ENCODE measurements at places on chromosomes 12 and 14.

DNA sequence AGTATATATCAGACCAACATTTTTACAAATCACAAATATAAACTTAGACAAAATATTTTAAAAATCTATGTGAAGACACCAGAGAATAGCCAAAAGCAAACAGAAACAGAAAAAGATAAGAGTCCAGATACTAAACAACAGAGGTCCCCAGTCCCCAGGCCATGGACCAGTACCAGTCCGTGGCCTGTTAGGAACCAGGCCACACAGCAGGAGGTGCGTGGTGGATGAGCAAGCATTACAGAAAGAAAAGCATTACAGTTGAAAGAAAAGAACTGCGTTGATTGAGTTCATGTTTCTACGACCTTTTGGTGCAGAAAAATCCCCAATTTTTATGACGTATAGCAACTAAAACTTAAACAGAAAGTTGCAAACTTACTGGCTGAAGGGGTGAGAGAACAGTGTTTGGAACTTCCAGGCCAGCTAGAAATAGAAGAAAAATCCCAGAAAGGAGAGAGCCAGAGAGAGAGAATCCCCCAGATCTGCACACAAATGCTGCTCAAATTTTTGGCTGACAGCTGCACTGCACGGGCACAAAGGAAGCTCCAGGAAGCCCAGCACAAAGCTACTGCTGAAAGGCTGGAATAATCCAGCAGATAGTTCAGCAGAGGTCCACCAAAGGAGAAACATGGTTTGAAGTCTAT lies 159.6 kb upstream of the C14orf180 start:
- DNase-seq = no peak

- no peak for DNase-seq
Measured at GRCh38 chr14:75274899-75275569, 3.6 kb upstream of the FOS start.

DNA sequence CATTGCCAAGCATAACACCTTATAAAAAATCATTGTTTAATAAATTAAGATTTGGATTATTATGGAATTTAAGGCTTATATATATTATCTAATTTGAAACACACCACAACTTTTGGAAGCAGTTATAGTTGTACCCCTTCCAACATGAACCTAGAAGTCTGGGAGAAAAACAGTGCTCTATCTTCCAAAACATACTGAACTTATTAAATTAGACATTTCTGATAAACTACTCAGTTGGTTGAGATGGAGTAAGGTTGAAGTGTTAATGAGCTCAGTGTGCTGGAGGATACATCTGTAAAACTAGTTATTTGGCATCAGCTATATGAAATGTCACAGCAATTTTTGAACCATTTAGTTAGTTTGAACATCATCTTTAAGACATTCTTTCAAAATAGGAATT lies 227.4 kb downstream of the ALX1 start:
- no peak for DNase-seq

DNA sequence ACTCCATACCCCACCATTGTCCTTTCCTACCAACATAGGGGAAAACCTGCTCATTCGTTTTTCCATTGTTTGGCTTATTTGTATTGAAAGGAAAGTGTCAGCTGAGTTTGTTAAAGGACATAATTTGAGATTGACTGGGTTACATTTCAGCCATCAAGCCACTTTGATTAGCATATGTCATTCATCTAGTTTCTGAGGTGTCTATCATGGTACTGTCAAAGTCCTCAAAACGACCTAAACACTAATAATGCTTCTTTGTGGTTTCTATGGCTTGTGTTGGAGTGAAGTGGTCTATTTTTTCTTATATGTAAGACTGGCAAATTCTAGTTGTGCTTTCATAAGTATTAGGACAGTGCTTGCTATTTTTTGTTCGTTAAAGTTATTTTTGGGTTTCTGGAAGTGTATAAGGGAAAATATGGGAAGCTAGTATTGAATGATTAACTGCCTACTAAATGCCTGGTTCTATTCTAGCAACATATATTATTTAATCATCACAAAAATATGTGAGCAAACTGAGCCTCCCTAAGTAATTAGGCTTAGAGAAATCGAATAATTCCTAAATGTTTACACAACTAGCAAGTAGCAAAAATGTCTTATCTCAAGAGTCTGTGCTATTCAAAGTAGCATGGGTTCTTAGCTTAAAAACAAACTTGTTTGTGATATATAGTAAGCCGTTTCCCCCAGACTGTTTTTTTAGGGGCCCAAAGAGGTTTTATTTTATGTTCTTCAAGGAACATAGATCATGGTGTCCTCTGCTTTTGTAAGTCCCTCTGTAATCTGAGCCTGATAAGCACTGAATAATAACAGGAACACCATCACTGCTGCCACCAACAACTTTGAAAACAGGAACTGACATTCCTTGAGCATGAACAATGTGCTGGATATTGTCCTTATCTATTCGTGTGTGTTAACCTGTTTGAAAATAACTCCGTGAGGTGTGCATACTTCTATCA lies 67.1 kb downstream of the DERA start:
- DNase-seq = no peak

- no peak for DNase-seq
Measured at GRCh38 chr14:60102389-60102788, 10.7 kb downstream of the PCNX4 start.

- DNase-seq = no peak
Measured at GRCh38 chr14:31672709-31673108, 111.5 kb downstream of the NUBPL start.

DNA sequence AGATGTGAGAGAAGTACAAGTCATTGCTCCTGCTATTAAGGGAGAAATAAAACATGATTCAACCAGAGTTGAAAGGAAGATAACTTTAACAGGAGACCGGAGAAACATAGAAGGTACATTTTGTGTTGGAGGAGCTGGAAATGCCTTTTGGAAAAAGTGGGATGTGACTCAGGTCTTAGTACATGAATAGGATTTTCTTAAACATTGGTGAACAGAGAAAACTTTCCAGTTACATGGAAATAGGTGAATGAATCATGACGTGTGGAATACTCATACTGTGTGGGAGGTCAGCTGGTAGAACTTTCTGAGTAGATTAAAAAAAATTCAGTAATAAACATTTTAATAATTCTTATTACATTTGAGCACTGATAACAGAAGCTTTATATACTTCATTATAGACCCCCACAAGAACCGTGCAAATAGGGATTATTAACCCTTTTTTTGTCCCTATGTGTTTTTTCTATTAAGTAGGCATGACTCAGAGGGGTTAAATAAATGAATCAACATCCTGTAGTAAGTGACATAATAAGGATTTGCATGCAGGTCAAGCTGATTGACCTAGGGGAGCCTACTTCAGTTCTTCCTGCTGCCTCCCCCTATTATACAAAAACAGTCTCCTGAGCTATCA lies 710.5 kb downstream of the NOVA1 start:
- DNase-seq = no peak

DNA sequence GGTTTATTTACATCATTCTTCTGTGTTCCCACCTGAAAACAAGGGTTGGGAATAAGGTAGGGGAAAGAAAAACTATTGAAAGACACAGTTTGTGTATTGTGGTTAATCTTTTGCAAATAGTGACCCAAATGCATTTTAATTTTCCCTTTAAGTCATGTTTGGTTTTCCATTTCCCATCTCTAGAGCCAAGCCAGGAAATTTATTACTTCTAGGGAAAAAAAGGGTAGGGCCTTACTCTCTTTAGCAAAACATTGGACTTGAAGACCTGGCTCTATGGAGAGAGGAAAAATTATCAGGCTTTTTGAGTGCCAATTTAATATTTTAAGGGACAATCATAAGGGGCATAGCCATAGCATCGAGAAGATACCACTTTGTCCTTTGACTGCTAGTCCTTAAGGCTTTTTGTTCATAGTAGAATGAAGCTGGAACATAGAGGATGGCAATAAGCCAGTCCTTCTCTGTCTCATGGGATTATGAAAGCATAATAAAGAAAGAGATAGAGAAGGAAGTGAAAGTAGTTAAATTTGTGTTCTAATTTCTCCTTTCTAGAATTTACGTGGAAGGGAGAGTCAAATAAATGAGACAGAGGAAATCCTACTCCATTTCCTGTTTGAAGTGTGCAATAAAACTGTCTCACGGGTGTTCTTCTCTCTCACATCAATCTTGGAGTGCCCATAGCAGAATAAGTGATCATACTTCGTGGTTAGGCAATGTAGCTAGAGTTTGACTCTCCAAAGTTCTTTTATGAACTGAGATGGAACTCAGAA lies 50.9 kb upstream of the PPFIA2 start:
- DNase-seq = no peak

- DNase-seq = no peak
Measured at GRCh38 chr12:116962197-116962596, 51.4 kb downstream of the FBXW8 start.

GRCh38 chr12:120659151-120659525 lies 18.7 kb downstream of the CABP1 start:
- DNase-seq = no peak

DNA sequence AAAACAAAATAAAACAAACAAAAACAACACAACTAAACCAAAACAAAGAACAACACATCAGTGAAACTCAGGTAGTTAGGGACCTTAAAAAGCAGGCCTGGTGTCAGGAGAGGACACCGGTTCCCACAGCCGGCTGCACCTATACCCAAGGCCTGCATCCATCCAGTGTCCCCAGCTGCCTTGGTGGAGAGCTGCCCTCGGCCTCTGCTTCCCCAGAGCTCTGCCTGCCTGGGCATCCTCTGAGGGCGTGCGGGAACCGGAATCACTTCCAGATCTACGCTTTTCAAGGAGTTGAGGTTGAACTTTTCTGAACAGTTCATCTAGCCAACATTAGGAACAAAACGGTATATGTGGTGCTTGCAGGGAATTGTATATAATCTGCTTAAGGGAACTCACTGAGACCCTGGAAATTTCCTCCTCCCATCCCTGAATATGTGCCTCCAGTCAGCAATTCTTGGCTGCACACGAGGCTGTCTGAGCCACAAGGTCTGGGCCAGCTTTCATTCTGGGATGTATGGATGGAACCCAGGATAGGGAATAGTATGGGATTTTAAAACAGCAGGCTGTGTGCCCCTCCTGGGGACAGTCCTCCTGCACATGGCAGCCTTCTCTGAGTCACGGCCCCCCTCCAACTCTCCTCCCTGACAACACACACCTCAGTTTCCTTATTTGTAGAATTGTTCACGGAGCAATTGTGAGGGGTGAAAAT lies 319.0 kb upstream of the RTL1 start:
- DNase-seq = no peak

- no peak for DNase-seq
Measured at GRCh38 chr12:52372216-52373154, 5.2 kb upstream of the KRT85 start.

GRCh38 chr12:69241438-69242092 lies 2.2 kb downstream of the CPSF6 start:
- no peak for DNase-seq

- no peak for DNase-seq
Measured at GRCh38 chr12:47415054-47415453, 290.8 kb downstream of the RPAP3 start.

DNA sequence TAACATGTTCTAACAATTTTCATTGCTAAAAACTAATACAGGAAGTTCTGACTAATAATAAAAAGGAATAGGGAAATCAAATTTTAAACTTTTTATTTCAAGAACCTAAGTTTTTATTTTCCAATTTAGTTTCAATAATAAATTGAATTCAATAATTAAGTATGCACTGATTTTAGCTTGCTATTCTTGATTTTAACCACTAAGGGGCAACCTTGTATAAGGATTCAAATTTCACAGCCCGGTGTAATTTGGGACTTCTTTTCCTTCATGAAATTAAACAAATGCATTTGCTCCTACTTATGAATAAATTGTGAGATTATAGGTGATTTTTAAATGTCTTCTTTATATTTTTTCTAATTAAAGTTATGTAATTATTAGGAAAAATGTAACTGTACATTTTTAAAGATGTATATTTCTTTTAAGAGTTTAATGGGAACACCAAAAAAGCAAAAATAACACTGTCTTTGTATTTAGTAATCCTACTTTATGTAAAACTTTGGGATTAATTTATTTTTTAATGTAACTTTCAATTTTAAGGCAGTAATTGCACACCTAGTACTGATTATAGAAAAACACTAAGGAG lies 241.4 kb upstream of the PDZRN4 start:
- no peak for DNase-seq

Data from stimulated activated CD8-positive, alpha-beta memory T cell treated with anti-CD3 and anti-CD28 coated beads, Interleukin-15, amount 100 ng/mL, for 4 hours (primary cell).